ENCODE measurements at places on chromosomes 4 and X. TPM values are rescaled to one million over a fixed set of nuclear protein-coding genes. Genes with fewer than 3 reads are reported as not detected.

- H3K27ac ChIP-seq = no peak overlapping the region
- no peak overlapping the region for H3K4me3 ChIP-seq
- H3K4me1 ChIP-seq = no peaks in the 10 kb centered on the region
- H3K27me3 ChIP-seq = no peaks in the 10 kb centered on the region
Observed at GRCh38 chrX:37796805-37797204, 16.9 kb downstream of the CYBB start.

GRCh38 chr4:77355731-77356130, 198.7 kb downstream of the CCNG2 start:
- no peak overlapping the region for H3K27ac ChIP-seq
- no peak for DNase-seq
- H3K4me3 ChIP-seq = no peak overlapping the region
- H3K4me1 ChIP-seq = no peaks in the 10 kb centered on the region
- H3K27me3 ChIP-seq = 0 out of 2 replicates have a peak, but pooled peaks cover 13% of the 10 kb centered on the region
- no peaks in the 10 kb centered on the region for H3K36me3 ChIP-seq

ITIH6 gene
- not detected for total RNA-seq

DNA sequence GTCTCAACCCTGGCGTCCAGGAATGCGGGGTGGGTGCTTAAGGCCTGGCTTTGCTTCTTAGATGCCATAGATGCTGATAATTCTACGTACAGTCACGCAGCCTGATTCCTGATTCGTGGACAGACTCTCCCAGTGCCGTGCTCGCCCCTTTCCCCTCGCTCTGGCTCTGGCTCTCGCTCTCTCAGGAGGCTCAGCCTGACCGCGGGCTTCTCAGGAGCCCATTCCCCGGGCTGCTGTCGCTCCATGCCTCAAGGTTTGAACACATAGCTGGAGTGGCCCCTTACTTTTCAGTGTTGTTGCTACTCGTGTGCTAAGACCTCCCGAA, 59.2 kb upstream of the ZC4H2 start:
- DNase-seq = no peak
- H3K27ac ChIP-seq = no peak overlapping the region
- H3K4me1 ChIP-seq = 0 out of 2 replicates have a peak, but pooled peaks cover 2% of the 10 kb centered on the region
- H3K27me3 ChIP-seq = no peaks in the 10 kb centered on the region
- H3K4me3 ChIP-seq = peak overlapping the region; percentile 54
- no peaks in the 10 kb centered on the region for H3K36me3 ChIP-seq

OCRL gene
- 19.8 TPM for total RNA-seq

- H3K4me1 ChIP-seq = no peaks in the 10 kb centered on the region
- H3K4me3 ChIP-seq = no peak overlapping the region
- H3K27me3 ChIP-seq = no peaks in the 10 kb centered on the region
Observed at GRCh38 chr4:186021461-186022167, 47.3 kb upstream of the TLR3 start.

DNA sequence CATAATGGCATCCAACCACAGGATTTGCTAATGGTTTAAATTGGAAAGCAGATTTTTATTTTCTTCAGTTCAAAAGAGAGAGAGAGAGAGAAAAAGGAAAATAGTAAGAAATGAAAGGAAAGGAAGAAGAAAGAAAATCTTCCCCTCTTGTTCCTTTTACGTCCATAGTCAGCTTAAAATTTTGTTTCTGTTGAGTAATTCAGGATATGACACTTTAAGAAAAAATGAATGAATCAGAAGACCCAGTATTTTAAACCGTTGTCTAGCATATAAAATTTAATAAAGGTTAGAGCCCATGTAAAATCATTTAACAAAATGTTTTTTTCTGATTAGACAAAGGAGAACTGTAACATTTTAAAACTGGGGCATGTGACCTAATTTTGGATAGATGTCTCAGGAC, 391.8 kb upstream of the EPHA5 start:
- H3K4me1 ChIP-seq = no peaks in the 10 kb centered on the region
- no peak for DNase-seq
- H3K27ac ChIP-seq = no peak overlapping the region
- no peak overlapping the region for H3K4me3 ChIP-seq
- H3K27me3 ChIP-seq = no peaks in the 10 kb centered on the region

- peaks cover 47% of the 10 kb centered on the region for H3K4me1 ChIP-seq
- H3K4me3 ChIP-seq = 0 out of 2 replicates have a peak overlapping the region, but pooled peaks have one; percentile 7
- H3K27me3 ChIP-seq = no peaks in the 10 kb centered on the region
- H3K27ac ChIP-seq = peak overlapping the region; percentile 79
- peak; percentile 62 for DNase-seq
Observed at GRCh38 chrX:106894978-106895452, 8.1 kb downstream of the RIPPLY1 start.

ARMCX1 gene
- 0.15 TPM for total RNA-seq

GRCh38 chr4:93749292-93749761, 79.2 kb upstream of the ATOH1 start:
- H3K36me3 ChIP-seq = no peaks in the 10 kb centered on the region
- DNase-seq = no peak
- no peaks in the 10 kb centered on the region for H3K27me3 ChIP-seq
